ENCODE measurements at places on chromosomes 4 and X. TPM values are rescaled to one million over a fixed set of nuclear protein-coding genes. Genes with fewer than 3 reads are reported as not detected.
A peak's percentile ranks its signal among the peaks of the same experiment; 100 is the strongest.

HSFX3 gene
- total RNA-seq = not detected

VSIG4 gene
- total RNA-seq = not detected

NHS gene
- 4.4 TPM for total RNA-seq

CT55 gene
- not detected for total RNA-seq

NPY5R gene
- total RNA-seq = not detected

DNA sequence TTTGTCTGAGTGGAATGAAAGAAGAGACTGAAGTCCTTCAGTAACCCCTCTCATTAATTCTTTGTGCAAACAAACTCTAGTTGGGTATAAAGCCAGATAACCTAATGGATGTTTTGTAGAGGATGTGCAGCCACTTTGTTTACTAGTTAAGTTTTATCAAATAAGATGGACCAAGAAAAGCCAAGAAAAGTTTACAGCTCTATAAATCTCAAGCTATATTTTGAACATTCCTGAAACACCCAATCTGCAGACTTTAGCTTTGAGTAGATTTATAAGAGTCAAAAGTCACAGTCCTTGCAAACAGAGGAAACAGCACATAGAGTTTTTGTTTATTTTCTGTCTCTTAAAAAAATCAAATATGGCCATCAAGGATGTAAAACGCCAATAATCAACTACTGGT lies 452.9 kb downstream of the SPRY1 start:
- no peaks in the 10 kb centered on the region for H3K27me3 ChIP-seq
- no peak overlapping the region for H3K27ac ChIP-seq
- H3K36me3 ChIP-seq = no peaks in the 10 kb centered on the region
- H3K4me1 ChIP-seq = no peaks in the 10 kb centered on the region
- H3K4me3 ChIP-seq = no peak overlapping the region

DNA sequence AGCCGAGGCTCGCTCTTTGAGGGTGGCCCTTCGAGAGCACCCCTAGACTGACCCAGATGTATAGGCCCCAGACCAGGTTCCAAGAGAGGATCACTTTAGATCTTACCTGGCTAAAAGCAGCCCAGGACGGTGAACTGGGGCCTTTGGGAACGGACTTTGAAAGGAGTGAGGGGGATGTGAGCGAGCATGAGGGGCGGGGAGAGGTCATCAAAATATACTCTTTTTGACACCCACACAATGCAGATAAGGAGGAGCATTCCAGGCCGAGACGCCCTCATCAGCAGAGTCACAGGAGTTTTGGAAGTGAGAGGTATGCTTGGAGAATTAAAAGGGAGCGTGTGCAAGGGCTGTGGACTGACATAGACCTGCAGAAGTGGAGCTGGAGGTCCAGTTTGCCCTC lies 528 bp downstream of the NSDHL start:
- no peaks in the 10 kb centered on the region for H3K27me3 ChIP-seq
- peak overlapping the region; percentile 98 for H3K4me3 ChIP-seq
- peaks cover 4% of the 10 kb centered on the region for H3K36me3 ChIP-seq
- DNase-seq = no peak
- peaks cover 37% of the 10 kb centered on the region for H3K4me1 ChIP-seq
- peak overlapping the region; percentile 87 for H3K27ac ChIP-seq

GRCh38 chr4:13452927-13453579 lies 31.1 kb downstream of the RAB28 start:
- H3K27me3 ChIP-seq = no peaks in the 10 kb centered on the region
- H3K27ac ChIP-seq = no peak overlapping the region
- H3K36me3 ChIP-seq = peaks cover 22% of the 10 kb centered on the region
- no peak for DNase-seq
- H3K4me1 ChIP-seq = peaks cover 10% of the 10 kb centered on the region

GRCh38 chr4:85565761-85566480 lies 91.0 kb downstream of the ARHGAP24 start:
- peak; percentile 41 for DNase-seq
- H3K4me1 ChIP-seq = no peaks in the 10 kb centered on the region
- H3K27ac ChIP-seq = no peak overlapping the region

DNA sequence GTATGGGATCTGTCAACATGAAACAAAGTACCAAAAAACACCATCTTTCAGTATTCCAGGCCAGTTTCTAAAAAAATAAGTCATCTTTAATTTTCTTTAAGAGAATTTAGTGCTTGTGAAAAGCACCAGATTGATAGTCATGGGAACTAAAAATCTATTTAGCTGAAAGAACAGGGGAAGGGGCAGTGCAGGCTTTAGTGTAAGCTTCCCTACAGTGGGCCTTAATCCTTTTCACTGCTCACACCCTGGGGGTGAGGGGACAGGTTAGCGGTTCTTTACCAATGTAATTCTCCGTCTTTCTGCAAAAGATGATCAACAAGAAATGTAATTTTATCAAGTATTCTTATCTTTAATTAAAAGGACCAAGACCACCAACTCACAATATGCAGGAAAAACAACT lies 47.1 kb downstream of the CHIC2 start:
- no peak overlapping the region for H3K27ac ChIP-seq
- H3K27me3 ChIP-seq = no peaks in the 10 kb centered on the region
- no peak overlapping the region for H3K4me3 ChIP-seq
- no peak for DNase-seq
- H3K36me3 ChIP-seq = peaks cover 3% of the 10 kb centered on the region

DNA sequence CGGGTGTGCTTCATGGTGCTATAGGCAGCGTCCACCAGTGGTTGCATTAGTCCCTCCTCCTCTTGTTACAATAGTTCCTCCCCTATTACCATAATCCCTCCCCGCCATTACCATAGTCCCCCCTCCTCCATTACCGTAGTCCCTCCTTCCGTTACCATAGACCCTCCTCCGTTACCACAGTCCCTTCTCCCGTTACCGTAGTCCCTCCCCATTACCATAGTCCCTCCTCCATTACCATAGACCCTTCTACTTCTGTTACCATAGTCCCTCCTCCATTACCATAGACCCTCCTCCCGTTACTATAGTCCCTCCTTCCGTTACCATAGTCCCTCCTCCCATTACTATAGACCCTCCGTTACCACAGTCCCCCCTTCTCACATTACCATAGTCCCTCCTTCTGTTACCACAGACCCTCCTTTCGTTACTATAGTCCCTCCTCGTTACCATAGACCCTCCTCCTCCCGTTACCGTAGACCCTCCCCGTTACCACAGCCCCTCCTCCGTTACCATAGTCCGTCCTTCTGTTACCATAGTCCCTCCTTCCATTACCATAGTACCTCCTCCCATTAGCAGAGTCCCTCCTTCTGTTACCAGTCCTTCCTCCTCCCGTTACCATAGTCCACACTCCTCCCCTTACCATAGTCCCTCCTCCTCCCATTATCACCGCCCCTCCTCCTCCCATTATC lies 129.6 kb downstream of the DHRSX start:
- H3K36me3 ChIP-seq = peaks cover 8% of the 10 kb centered on the region
- H3K4me1 ChIP-seq = peaks cover 18% of the 10 kb centered on the region
- peak; percentile 27 for DNase-seq

Data from HFFc6 (cell line).